NCI-H1092 (cell line): ENCODE measurements at places on chromosomes 11 and 22.

DNA sequence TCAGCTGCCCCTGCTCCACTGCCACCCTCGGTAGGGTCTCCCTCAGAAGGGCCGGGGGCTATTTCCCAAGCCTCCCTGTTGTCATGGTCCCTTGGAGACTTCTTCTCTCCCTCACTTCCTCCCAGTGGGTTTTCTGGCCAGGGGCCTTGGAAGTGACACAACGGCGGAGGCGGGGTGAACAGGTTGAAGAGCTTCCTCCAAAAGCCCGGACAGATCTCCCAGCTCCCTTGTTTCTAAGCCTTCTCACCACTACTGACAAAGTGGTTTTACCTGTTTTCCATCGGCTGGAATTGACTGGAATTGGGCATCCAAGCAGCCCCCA, 14.5 kb downstream of the MYH9 start:
- DNase-seq: no peak

DNA sequence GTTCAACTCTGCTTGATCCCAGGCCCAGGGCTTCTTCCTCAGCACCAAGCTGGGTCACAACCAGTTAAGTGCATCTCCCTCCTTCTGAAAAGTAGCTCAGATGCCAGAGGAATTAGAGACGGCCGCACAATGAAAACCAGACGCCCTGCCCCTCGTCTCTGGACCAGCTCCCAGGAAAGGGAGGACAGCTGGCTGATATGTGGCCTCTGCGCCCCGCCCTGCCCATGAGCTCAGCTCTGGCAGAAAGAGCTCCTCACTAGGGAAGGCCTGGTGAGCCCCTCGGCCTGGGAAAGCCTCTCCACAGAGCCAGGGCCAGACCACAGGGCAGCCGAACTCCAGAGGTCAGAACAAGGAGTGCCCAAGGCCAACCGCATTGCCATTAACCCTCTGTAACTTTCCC, 18.1 kb upstream of the SCGB1A1 start:
- DNase-seq: no peak

- no peak for DNase-seq
These were observed 90.0 kb downstream of the MICAL2 start for GRCh38 chr11:12200279-12200990.

DNA sequence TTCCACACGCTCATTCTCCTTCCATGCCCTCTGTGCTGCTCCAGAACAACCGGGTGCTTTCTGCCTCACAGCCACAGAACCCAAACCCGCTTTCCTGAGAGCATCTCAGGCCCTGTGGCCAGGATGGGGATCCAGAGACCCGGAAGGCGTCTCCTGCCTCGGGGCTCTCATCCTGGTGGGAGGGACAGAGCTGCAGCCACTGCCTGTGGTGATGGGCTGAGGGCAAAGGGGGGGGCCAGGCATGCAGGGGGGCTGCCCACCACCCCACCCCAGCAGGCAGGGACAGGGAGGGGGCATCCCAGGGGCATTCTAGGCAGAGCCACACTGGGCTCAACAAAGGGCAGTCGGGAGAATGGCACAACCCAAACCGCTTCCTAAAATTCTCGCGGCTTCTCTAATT, 41.4 kb downstream of the CERK start:
- no peak for DNase-seq

DNA sequence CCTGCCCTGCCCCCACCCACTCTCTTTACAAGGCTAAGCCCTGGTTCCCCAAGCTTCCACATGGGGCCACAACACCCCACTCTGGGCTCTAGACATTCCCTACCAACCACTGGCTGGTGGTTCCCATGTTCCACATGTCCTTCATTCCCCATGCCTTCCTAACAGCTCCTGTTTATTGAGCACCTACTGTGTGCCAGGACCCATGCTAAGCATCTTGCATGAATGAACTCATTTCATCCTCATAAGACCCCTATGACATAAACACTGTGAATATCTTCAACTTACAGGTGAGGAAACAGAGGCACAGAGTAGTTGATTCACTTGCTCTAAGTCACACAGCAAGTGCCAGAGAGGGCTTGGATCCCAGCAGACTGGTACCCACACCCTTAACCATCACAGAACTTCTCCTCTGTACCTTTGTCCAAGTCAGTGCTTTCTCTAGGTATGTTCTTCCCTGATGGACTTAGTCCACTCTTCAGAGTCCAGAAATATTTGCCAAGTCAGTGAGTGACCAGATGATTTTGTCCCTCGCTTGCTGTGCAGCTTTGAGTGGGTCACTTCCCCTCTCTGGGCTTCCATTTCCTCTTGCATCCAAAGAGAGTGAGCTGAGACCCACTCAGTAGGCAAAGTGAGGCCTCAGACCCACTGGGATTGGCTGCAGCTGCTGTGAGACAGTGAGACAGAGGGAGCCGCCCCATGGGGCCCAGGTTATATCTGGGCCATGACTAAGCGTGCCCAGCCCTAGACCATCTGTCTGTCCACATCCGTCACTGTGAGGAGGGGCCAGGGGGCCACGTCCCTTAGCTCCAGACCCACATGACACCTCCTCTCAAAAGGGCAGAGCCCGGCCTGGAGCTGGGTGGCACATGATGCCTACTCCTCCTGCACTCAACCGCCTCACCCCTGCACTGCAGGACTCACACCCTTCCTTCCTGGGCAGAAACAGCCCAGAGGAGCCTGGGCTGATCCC, 132.4 kb downstream of the MN1 start:
- no peak for DNase-seq

GRCh38 chr22:24376002-24376401, 51.4 kb upstream of the ADORA2A start:
- DNase-seq: no peak

DNA sequence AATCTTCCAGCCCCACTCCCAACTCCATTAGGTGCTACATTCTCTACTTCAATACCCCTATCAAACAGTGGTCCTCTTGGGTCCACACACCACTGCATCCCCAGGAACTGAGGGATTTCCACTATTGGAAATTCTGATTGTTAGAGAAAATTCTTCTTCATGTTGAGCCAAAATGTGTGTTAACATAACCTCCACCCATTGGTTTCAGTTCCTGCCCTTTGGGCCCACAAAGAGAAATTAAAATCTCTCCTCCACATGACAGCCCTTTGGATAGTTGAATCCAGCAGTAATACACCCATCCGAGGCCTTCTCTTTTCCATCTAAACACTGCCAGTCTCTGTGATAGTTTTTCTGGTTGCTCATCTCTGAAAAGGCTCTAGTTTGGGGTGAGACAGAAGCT, 2.1 kb downstream of the VSIG2 start:
- no peak for DNase-seq

GRCh38 chr22:27075891-27076290, 418.5 kb downstream of the MIAT start:
- DNase-seq: no peak

GRCh38 chr22:39341179-39341578, 8.6 kb upstream of the SYNGR1 start:
- no peak for DNase-seq

DNA sequence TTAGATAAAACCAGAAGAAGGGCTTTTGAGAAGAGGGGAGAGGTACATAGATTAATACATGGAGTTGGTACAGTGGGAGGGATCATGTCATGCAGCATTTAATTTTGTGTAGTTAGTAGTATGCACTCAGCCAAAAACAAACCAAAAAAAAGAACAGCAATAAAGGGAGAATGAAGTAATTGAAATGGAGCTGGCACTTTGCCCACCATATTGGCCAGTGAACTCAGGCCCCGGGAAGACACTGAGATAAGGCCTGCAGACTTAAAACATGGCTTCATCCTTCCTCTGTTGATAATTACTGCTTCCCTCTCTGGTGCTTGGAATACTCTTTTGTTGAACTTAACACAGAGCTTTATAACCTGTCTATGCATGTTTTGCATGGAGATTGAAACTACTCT, 3.1 kb downstream of the PANX1 start:
- DNase-seq: no peak

DNA sequence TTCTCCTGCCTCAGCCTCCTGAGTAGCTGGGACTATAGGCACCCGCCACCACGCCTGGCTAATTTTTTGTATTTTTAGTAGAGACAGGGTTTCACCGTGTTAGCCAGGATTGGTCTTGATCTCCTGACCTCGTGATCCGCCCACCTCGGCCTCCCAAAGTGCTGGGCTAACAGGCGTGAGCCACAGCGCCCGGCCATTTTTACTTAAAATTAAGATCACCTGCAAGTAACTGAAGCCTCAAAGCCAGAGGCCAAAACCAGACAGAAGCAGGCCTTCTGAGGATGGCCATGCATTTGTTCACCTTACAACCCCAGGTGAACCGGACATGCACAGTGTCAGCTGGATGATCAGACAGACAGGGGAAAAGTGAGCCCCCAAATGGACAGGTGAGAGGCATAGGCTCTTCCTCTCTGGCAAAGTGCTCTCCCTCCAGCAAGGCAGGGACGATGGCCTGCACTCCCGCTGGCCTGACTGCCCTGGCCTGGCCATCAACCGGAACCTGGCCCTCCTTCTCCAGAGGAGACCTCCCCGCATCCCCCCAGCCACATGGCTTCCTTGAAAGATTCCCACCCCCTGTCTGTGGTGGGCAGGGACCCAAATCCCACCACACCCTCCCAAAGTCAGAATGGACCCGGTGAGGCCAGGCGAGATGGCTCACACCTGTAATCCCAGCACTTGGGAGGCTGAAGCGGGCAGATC, 25.9 kb downstream of the APOBEC3H start:
- DNase-seq: no peak

GRCh38 chr11:109401545-109401944, 20.4 kb upstream of the C11orf87 start:
- DNase-seq: no peak

GRCh38 chr11:66328302-66329144, 7.7 kb downstream of the RIN1 start:
- DNase-seq: peak; percentile 60

DNA sequence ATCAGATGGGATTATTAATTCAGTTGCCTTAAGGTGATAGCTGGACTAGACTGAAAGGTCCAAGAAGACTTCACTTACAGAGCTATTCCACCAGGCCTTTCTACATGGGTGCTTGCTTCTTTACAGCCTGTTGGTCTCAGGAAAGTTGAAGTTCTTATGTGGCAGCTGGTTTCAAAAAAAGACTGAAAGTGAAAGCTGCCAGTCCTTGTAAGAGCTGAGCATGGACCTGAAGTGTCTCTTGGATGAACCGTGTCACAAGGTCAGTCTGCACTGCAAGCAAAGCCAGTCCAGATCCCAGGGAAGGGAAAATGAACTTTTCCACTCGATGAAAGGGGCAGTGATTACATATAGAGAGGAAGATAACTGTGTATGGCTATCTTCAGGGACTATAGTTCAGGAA, 201.5 kb upstream of the LUZP2 start:
- no peak for DNase-seq

DNA sequence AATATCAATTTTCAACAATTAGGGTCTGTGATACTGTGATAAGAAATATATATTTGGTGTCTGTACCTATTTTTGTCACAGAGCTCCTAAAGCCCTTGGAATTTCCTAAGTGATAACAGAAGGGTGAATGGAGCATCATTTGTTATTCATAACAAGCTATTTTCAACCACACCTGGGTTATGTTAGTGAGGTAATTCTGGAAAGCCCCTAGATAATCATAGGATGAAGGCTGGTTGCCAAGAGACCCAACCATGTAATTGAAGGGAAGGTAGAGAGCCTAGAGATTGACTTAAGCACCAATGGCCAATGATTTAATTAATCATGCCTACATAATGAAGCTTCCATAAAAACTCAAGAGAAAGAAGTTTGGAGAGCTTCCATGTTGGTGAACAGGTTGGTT, 109.4 kb downstream of the KIF18A start:
- DNase-seq: no peak

DNA sequence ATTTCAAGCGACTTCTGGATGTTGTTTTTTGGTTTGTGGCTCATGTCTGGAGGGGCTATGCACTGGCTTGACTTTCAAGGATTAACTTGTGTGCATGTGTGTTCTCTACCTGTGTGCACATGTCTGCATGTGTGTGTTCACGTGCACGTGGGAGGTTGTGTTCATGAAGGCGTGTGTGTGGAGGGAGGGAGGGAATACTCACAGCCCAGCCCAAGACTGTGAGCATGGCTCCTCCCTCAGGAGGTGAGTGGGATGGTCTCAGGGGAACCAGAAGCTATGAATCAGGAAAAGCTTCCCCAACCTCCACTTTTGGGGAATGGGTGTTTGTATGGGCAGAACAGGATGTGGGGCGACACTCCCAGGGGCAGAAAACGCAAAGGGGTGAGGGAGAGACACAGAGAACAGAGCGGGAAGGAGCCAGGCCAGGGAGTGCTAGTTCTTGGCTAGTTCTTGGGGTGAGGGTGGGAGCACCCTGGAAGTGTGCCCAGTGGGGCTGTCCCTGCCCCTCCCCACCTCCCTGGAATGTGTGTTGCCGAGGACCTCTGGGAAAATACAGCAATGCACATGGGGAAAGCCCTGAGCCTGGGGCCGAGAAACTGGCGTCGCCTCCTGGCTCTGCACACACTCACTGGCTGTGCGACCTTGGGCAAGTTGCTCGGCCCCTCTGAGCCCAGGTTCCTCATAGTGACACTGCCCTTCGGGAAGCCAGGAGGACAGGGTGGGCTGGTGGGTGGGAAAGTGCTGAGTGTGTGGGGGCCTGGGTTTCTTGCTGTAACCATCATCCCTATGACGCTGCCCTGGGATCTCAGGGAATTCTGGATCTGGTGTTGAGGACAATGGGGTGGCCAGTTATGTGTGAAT, 16.9 kb upstream of the ALX4 start:
- no peak for DNase-seq

DNA sequence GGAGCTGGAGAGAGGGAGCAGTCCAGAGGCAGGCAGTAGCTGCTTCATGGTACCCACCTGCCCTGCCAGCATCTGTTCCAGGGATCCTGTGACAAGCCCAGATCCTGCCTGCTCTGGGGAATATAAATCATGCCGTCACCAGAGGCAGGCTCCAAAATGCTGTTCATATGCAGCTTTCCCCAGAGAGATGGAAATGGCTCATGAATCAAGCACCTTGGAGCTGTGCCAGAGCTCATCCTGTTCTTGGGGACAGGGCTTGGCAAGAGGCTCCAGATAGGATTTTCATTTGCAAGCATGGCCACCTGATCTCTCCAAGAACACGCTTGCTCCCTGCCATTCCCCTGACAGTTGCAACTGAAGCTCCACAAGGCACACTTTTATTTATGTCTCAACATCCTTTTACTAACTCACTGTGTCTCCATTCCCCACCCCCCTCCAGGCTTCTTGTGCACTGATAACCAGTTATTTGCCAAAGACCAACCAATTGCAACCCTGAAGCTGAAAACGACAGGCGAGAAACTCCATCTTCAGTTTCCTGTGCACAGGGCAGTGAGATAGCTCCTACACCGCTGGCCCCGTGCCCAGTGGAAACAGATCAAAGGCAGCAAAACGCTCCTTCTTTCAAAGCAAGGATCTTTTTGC, 115.8 kb upstream of the PITPNB start:
- DNase-seq: peak; percentile 96

DNA sequence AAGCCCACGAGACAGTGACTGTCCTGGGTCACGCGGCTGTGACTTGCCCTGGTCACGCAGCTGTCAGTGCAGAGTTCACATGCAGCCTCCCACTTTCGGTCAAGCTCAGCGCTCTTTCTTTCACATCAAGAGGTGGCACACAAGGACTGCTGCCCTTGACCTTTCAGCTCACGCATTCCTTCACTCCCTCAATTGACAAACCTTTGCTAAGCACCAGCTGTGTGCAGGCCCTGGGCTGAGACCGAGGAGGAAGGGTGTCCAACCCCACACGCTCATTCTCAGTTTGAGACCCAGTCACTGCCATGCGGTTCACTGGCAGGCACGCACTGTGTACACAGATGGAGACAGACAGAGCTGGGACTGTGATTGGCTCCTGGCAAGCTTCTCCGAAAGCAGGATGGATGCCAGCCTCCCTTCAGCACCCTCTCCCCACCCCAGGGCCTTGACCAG, 70.3 kb downstream of the SCUBE1 start:
- no peak for DNase-seq
